ENCODE measurements at places on chromosomes 11 and 22.

DNA sequence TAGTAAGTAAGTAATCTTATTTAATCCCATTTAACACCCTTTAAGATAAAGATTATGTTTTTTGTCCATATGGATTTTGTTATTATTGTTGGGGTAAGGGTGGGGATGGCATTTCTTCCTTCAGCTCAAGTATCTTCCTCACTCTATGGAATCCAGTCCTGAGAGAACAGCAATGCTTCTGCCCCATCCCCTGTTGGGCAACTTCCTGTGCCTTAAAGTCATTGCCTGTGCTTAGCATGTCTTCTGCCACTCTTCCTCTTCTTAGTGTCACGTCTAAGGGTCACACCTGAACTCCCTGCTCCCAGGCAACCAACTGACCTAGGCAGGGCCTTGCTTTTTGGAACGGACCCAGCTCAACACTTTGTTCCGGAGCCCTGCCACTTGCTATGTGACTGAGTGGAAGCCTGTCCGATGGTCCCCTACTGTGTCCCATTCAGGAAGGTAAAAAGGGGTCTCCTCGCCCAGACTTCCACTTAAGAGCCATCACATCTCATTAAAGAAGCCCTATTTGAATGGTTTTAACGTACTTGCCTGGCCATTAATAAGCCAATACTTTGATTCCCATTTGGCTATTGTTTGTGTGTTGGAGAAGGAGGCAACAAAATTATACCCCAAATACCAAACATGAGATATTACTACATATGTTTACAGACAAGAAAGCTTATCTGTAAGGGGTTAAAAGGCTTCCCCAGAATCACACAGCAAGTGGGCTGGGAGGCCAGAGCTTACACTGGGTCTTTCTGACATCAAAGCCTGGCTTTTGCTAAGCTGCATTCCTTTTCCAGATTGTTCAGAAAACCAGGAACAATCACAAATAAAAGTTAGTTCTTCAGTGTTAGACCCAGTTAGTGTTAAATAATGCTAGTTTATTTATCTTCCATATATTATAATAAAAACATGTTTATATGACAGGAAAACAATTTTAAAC lies 59.2 kb downstream of the RAB38 start:
- DNase-seq: no peak

DNA sequence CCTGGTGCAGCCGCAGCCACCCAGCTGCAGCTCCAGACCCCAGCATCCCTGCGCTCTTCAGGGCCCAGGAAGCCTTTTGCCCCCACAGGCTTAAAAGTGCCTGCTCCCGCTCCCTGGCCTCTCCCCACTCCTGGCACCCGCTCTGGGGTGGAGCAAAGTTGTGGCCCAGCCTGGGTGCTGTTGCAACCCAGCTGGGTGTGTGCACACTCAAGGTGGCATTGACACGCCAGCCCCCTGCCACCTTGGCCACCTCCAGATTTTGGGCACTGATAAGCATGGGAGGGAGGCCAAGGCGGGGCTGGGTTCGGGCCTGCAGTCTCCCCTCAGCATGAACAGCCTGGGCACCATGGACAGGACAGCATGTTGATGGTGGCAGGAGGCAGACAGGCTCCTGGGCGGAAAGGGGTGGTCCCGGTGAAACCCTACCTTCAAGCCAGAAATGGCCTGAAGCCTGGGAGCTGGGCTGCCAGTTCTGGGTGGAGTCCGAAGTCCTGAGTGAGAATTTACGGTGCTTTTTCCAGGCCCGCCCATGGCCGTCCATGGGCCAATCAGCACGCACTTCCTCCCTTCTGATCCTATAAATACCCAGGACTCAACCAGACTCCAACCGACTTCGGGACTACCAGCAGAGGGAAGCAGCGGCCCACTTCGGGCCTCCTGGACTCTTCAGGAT lies 23.6 kb upstream of the RNASEH2C start:
- DNase-seq: no peak

GRCh38 chr11:111416231-111416960 lies 37.3 kb upstream of the POU2AF1 start:
- no peak for DNase-seq

- DNase-seq: no peak
These were observed 518 bp upstream of the GALNT18 start for GRCh38 chr11:11622340-11622706.

DNA sequence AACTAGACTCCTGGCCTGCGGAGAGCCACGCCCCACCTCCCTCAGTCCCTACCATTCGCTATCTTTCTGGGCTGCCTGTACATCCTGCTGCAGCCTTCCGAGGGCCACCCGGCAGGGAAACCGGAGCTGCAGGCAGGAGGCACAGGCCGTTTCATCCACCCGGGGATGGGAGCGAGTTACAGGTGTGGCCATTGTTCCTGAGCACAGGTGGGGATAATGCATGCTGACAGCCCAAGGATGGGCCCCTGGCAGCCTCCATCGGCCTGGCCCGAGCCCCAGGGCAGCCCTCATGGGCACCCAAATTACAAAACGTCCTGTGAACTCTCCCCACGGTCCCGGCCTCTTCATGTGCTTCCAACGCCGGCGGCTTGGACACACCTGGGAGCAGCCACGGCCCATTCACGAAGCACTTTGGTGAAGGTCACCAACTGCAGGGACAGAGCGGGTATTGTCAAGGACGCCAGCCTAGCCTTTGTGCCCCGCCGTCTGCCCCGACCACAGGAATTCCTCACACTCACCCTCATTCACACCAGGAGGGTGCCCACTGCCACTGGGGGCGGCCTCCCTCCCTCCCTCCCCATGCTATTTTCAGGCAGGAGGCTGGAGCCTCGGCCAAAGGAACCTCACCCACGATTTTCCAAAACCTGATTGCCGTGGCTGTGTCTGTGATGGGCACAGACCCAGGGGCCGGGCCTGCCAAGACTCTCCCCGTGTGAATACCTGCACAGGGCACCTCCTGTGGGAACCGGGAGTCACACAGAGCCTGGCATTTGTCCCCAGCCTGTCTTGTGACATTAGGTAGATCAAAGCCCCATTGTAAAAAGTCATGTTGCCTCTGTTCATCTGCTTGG lies 42.1 kb upstream of the MYEOV start:
- no peak for DNase-seq

- no peak for DNase-seq
These were observed 17.1 kb downstream of the PCF11 start for GRCh38 chr11:83174008-83174407.

DNA sequence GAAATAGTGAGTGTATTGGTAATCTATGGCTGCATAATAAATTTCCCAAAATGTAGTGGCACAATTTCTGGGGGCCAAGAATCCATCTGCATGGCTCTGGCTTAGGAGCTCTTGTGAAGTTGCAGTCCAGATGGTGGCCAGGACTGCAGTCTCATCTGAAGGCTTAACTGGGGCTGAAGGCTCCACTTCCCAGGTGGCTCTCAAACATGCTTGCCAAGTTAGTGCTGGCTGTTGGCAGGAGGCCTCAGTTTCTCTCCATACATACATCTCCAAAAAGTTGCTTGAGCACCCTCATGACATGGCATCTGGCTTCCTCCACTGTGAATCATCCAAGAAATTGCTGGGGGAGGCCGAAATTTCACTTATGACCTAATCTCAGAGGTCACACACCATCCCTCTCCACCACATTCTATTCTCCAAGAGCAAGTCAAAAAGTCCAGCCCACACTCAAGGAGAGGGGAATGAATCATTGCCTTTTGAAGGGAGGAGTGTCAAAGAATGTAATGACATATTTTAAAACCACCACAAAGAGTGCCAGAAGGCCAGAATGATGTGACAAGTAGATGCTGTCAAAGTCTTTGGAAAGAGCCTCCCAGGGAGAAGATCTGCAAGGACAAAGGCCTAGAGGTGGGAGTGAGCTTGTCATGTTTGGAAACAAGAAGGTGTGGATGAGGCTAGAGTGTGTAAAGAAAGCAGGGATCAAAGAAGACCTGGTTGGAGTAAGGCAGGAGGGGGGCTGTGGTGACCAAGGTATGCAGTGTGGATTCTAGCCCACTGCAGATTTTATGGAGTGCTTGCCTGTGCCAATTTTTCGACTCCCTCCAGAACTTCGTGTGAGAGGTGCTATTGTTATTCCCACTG lies 566.2 kb downstream of the MIAT start:
- no peak for DNase-seq

DNA sequence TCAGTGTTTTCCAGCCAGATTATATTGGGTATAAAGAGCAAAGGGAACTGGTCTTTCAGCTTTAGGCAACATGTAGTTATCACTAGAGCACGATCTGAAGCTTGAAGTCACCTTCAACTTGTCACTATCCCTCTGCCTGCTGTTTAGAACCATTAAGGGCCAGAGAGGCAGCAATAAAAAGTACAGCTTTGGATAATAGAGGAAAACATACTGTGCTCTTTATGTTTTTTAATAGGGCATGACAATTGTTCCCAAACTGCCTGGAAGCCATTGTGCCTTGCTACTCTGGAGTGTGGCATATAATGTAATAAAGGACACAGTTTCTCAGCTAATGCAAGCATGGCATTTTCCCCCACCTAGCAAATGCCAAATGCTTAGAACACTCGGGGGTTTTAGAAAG lies 1912.0 kb upstream of the RAG2 start:
- no peak for DNase-seq

DNA sequence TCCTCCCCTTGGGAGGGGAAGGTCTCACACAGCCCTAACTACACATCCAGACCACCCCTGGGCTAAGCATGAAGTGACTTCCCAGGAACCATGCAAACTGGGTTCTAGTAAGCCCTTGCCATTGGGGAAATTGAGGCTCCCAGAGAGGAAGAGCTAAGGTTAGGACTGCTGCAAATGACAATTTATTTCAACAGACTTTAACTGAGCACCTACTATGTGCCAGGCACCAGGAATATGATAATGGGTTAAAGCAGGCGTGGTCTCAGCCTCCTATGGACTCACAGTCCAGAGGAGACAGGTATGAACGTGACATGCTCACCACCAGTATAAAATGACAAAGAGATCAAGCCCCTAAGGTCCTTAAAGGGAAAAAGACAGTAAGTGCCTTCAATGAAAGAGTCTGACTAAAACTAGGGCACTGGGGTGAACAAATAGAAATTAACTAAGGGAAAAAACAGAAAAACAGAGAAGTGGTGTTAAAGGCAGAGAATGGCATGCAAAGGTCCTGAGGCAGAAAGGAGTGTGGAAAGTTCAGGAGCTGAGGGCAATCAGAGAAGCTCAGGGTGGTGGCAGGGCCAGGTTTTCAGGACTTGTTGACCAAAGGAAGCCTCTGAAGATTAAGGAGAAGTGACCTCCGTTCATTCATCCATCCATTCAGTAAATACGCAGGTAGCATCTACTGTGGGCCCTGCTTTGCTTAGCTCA lies 14.4 kb upstream of the MN1 start:
- no peak for DNase-seq

GRCh38 chr22:23387827-23388516 lies 192.1 kb downstream of the IGLL1 start:
- no peak for DNase-seq

DNA sequence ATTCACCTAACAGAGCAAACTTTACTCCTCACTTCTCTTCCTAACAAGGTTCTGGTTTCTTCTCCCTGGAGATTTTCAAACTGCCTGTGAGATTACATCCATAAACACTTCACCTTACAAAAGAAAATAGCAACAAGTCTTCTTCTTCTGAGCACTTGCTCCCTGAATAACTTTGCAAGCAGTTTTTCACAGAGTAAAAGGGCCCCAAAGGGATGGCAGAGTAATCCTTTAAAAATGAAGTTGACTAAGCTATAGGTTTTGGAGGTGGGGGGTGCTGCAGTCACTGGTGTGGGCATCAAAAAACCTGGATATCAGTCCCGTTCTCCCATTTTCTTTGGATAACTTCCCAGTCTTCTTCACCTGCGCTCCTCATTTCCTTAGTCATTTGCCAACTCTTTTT lies 484.9 kb downstream of the MIAT start:
- no peak for DNase-seq

- DNase-seq: no peak
These were observed 14.6 kb downstream of the FAM83F start for GRCh38 chr22:40009292-40009774.

DNA sequence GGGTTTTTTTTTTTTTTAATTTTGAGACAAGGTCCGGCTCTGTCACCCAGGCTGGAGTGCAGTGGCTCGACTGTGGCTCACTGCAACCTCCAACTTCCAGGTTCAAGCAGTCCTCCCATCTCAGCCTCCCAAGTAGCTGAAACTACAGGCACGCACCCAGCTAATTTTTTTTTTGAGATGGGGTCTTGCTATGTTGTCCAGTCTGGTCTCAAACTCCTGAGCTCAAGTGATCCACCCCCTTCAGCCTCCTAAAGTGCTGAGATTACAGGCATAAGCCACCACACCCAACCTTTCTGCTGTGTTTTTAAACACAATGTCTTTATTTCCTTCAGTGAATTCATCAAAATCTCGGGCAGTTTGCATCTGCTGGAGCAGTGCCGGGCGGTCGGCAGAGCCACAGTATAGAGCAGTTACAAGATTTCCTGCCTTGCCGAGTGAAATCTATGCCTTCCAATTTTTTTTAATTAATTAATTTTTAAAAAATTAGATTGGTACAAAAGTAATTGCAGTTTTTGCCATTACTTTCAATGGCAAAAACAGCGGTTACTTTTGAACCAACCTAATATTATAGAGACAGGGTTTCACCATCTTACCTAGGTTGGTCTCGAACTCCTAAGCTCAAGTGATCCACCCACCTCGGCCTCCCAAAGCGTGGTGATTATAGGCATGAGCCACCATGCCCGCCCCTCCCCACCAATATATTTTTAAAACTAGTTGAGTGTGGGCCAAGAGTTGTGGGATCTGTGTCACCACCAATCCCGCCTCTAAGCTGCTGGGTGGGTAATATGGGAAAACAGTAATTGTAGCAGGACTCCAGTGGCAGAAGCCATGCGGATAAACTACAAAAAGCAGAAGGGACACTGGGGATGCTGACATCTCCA lies 2.7 kb upstream of the ACY3 start:
- DNase-seq: no peak

- no peak for DNase-seq
These were observed 135.7 kb downstream of the C11orf91 start for GRCh38 chr11:33564856-33565453.

DNA sequence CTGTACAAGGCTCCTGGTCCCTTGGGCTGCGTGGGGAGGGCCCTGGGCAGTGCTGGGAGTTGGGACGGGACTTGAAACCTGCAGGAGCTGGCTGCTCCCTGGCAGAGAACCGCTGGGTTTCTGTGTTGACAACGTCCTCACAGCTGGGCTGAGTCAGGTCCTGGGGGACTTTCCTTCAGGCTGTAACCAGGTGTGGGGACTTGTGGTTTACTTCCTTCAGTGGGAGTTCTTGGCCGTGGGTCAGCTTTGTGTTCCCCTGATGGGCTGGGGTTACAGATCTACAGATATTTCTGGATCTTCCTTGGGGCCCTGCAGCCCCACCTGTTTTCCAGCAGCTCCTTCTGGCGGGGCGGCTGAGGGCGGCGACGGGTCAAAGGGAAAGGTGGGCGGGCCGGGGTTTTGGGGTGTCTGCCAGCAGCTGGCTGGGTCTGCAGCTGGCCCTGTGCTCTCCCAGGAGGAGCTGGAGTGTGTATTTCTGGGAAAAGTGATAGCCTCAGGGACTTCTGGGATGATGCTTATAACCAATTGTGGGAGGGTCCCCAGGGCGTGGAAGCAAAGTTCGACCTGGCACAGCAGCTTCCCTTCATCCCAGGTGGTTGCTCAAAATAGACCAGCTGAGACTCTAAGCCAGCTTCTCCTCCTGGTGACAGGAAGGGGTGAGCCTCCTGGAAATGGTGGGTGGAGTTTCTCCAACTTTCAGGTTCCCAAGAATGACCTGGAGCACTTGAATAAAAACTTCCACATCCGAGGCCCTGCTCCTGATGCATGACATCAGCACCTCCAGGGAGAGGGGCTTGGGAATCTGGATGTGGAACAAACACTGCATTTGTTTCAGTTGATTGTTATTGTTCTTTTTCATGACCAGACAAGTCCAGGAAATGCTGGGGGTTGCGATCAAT lies 19.1 kb downstream of the ST14 start:
- no peak for DNase-seq

Data from activated CD8-positive, alpha-beta memory T cell treated with anti-CD3 and anti-CD28 coated beads for 1 hour (primary cell).